Epithelial cell of proximal tubule (primary cell): ENCODE measurements at places on chromosomes 6 and 20.

- peak; percentile 43 for DNase-seq
Measured at GRCh38 chr20:24785141-24786110, 163.6 kb upstream of the CST7 start.

DNA sequence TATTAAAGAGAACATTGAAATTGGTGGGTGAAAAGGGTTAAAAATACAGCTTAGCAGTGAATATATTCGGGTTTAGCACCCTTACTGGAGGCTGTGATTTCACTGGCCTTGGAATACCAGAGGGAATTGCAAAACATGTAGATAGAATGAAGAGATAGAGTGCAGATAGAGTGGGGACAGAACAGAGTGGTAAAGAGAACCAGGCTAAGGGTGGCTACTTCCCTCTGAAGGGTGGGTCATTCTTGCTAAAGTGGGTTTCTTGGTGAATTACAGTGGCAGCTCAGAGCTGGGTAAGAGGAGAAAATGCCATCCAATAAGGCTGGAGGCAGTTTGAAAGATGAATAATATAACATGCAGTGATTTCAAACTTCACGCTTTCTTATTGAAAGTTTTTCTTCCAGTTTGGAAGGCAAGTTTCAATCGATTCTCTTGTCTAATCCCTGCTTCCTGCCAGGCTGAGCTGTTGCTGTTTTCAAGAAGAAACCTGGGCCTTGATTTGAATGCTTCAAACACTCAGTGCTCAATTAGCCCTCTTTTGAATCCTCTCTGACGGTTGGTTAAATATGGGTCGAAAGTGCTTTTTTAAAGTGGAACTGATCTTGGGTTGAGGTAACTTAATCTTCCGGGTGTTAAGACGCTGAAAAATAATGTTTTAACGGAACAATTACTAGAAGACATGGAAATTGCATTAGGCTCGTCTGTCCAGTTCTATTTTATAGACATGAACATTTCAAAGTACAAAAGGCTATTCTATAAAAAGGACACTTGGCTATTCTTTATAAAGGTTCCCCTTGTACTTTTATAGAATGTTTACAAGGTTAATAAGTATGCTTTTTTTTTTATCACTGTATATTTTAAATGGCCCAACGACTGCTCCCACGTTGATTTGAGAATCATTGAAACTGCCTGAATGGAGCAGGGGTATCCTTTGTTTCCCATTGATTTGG is 203.3 kb downstream of the BCAS1 start:
- no peak for DNase-seq

- no peak for DNase-seq
Measured at GRCh38 chr6:48743738-48744137, 632.7 kb upstream of the PTCHD4 start.

DNA sequence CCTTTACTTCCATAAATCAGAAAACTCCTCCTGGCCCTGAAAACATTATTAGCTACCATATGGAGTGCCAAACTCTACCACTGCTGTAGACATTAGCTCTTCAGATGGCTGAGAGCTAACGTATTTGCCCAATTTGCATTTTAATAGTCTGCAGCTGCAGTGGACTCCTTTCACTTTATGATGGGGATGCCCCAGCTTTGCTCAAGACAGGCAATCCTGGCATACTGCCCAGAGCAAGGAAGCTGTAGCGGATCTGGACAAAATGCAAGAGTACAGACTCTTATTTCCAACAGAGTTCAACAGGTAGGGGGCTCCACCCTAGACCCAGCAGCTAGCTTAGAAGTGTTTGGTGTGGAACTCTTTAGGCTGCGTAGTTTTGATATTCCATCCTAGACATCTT is 246.7 kb downstream of the FOXC1 start:
- DNase-seq: peak; percentile 50

DNA sequence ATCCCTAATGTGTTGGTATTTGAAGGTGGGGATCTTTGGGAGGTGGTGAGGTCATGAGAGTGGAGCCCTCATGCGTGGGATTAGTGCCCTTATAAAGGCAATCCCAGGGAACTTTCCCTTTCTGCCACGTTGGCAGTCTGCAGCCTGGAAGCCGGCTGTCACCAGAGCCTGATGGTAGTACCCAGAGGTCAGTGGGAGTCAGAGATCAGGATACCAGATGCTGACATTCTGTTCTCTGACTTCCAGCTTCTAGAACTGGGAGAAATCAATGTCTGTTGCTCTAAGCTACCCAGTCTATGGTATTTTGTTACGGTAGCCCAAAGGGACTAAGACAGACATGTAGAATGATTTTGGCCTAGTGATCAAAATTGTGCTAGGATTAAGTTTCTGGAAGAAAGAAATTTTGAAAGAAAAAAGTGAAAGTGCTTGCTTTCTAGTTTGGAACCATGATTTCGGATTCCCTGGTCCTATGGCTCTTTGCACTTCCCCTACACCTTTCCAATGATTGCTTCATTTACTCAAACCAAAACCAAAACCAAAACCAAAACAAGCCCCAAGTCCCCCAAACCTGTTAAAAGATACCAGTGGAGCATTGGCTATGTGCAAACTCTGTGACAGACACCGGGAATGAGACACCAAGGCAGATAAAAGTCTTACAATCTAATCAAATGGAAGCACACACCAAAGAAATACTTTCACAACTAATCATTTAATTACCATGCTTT is 173.7 kb upstream of the ZNF217 start:
- DNase-seq: no peak

GRCh38 chr6:167711211-167711610 is 115.5 kb upstream of the AFDN start:
- DNase-seq: no peak
